Fibroblast of skin of right biceps (primary cell): ENCODE measurements at places on chromosomes 4 and X.

DNA sequence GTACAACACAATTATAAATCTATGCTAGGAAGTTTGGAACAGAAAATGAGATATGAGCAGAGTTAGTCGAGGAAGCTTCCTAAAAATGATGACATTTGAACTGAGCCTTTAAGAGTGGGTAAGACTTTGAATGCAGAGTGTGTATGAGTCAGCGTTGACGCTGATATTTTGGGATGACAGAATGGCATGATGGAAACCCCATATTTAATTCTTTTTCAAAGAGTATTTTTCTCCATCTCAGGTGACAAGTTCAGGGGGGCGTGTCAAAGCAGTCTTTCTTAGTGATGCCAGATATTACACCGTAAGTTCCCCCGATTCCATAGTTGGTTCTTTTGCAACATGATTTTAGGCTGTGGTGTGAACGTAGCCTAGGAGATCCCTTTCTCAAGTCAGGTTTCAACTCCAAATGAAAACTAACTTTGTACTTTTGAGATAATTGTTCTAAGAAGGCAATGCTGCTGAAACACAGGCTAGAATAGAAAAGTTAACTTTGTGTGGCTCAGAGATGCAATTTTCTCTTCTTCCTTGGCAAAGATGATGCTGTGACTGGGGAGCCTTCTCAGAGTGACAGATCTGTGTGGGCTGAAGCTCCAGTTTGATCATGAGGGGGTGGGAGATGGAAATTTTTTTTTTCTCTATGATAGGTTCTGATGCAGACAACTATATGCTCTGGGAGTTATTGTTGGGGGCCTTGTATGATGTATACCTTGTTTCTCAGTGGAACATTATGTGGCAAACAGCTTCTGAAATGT is 59.2 kb downstream of the GLUD2 start:
- DNase-seq: no peak

GRCh38 chr4:16297003-16297402 is 70.7 kb upstream of the TAPT1 start:
- peak; percentile 5 for DNase-seq

- DNase-seq: peak; percentile 52
Measured at GRCh38 chr4:78058591-78059523, 1.7 kb downstream of the FRAS1 start.

GRCh38 chr4:53717064-53717549 is 125.8 kb upstream of the LNX1 start:
- DNase-seq: peak; percentile 82

GRCh38 chrX:44343412-44344141 is at the start of gene EFHC2:
Gene EFHC2 (minus strand): TSS chrX:44343672. CDS start chrX:44343588, 84 bp downstream.
- peak; percentile 3 for DNase-seq

- no peak for DNase-seq
Measured at GRCh38 chr4:85773372-85773771, 298.4 kb downstream of the ARHGAP24 start.

- no peak for DNase-seq
Measured at GRCh38 chr4:164384416-164384815, 369.5 kb upstream of the SMIM31 start.

GRCh38 chr4:125082729-125083417 is 231.9 kb upstream of the FAT4 start:
- DNase-seq: no peak

DNA sequence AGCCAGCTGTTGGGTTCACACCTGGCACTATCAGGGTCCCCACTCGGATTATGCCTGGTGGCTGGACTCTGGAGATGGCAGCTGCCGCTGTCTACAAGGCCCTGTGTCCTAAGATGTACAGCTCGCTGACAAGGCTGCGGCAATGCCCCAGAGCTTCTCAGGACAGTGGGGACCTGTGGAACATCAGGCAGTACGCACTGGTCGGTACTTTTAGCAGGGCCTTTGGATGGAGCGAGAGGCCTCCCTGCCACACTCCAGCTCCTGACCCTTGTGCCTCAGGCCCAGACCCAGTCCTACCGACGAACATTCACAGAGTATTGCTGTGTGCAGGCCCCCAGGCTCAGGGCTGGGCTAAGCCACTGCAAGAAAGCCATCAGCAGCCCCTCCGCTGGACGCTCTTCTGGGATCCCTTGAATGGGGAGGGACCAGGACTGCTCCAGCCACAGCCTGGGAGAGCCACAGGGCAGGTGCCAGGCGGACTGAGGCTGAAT is 45.7 kb upstream of the HMX1 start:
- no peak for DNase-seq

GRCh38 chr4:159051245-159052071 is 51.4 kb upstream of the RAPGEF2 start:
- no peak for DNase-seq

DNA sequence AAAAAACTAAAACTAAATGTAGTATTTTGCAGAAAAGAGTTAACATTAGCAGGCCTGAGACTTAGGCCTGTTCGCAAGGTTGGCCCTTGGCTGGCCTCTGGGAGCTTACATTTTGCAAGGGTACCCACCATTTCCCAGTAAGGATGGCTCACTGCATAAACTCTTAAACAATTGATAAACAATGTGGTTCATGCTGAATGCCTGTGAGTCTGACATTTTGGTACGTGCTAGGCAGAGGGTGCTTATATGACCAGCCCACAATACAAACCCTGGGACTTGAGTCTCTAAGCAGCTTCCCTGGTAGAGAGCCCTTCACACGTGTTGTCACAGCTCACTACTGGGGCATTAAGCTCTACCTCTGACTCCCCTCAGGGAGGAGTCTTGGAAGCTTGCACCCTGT is 7.4 kb downstream of the PRPS2 start:
- no peak for DNase-seq

DNA sequence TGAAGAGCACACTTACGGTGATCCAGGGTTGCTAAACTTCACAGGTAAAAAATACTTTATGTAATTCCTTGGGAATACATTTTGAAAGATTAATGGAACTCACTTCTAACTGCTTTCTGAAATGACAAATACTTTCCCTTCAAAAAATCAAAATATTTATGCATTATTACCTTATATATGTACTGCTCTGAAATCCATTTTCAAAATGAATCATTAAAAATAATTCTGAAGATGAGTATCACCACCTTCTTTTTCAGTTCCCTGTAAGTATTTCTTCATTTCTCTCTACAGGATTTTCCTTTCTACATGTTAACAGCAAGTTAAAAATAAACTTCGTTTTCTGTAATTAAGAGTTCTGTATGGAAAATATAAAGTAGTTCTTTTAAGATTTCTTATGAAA is 428.6 kb downstream of the TMA16 start:
- DNase-seq: no peak

DNA sequence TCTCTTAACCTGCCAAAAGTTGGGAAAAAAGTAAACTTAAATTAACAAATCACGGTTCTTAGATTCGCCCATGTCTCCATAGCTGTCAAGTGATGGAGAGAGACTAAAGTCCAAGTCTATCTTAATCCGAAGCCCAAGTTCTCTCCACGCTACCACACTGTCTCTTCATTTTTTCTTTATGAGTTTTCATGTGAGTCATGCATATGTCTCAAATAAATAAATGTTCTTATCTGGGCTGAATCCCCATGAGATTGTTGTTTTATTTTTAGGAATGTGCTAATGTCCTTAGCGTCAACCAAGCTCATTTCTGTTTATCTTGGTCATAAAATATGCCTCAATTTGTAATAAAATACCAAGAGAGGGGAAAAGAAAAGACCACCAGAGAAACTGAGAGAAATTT is 169.3 kb downstream of the RCHY1 start:
- DNase-seq: peak; percentile 74

DNA sequence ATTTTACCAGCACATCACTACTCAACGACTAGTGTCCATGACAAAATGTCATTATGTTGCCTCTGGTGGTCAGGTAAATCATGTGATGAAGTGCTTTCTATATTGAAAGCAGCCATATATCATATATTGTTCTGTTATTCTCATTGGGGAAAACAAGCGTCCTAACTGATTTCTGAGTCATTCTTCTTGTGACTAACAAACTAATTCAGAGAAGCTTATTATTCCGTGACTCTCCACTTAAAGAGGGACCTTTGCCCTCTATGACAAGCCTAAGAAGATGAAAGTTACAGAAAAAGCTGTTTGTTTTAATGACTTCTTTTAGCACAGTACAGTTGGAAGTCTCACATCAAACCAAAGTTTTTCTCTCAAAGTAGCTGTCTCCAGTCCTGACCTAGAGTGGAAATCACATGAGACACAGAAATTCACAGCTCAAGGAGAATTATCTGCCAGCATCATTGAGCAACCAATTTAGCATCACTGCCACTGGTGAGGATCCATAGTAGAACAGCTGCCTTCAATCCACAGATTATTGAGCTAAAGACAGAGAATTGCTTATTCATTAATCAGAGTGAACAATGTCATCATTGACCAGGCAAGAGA is 36.4 kb downstream of the ASB9 start:
- DNase-seq: no peak

GRCh38 chrX:111007238-111007637 is 88.8 kb upstream of the PAK3 start:
- no peak for DNase-seq

DNA sequence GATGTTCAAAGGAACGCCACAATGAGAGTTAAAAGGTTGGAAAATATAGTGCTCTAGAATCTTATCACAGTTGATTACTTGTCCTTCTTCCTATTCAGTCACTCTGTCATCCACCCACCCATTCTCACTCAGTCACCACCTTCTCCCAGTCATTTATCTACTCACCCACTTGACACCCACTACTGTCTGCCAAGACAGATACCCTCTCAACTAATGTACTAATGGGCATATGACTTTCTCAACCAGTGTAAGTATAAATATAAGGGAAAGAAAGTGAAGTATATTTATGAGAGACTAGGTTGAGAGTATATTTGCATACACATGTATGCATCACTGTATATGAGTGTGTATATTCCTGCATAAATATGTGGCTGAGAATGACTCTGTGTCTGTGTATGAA is 20.0 kb downstream of the MID2 start:
- DNase-seq: no peak

GRCh38 chr4:123200051-123200940 is 196.3 kb upstream of the SPRY1 start:
- DNase-seq: no peak

DNA sequence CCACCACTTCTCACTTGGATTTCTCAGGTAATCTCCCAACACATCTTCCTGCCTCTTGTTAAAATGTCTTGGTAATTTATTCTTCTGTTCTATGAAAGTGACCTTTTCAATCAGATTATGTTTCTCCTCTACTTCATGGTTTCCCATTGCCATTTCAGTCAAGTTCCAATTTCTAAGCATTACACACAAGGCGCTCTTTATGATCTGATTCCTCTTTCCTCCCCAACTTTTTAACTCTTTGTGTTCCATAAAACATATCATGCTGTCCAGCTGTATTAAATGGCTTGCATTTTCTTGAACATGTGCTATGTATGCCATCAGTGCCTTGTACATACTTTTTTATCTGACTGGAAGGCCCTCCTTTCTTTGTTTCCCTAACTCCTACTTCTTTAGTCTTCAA is 13.1 kb upstream of the ART3 start:
- no peak for DNase-seq

- peak; percentile 29 for DNase-seq
Measured at GRCh38 chr4:73053076-73053475, 16.4 kb downstream of the COX18 start.

- no peak for DNase-seq
Measured at GRCh38 chrX:38103857-38104812, 97.8 kb downstream of the SYTL5 start.

DNA sequence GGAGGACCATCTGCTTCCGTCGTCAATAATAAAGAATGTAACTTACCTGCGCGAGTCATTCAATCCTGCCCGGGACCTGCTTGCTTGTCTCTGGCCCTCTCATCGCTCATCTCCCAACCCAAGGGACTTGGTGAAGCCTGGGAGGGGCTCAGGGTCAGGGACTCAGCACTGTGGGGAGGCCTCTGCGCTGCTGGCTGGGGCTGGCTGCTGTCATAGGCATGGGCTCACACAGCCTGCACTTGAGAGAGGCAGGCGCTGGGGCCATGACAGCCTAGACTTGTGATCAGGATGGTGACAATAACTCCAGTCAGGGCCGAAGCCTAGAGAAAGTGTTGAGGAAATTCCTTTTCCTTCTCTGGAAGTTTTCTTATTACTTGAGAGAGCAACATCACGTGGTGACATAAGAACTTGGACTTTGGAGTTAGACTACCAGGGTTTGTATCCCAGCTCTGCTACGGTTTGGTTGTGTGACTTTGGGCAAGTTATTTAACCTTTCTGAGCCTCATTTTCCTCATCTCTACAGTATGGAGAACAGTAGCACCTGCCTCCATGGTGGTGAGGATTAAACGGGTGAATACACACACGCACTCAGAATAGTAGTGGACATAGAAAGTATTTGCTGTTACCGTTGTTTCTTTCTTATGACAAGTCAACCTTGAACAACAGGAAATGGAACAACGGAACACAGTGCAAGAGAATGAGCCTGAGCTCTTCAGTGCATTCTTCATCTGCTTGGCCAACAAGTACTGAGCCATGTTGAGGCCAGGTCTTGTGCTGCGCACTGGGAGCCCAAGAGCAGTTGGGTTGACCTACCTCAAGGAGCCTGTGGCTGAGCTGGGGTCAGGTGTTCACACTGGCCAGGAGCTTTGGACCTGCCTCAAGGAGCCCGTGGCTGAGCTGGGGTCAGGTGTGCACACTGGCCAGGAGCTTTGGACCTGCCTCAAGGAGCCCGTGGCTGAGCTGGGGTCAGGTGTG is 60.5 kb downstream of the TBC1D14 start:
- DNase-seq: no peak

DNA sequence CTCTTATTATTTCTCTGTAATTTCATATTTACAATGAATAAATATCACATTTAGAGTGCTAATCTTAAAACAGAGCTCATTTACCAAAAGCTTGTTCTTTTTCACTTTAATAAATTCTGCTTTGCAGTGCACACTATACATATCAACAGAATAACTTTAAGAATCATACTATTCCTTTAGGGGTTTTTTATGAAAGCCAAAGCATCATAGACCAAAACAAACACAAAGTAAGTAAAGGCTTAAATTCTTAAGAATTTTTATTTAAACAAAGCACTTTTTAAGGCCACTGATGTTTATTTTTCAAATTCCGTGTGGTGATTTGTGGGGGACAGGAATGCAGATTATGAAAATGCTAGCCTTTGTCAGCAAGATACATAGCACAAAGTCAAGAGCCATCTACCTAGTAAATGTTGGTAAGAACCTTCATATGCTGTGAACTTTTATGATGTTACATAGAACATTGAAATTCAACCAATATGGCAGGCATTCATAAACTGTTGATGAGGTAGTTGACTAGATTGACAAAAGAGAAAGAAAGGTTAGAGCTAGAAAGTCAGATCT is 17.8 kb downstream of the TIGD2 start:
- DNase-seq: peak; percentile 51
